ENCODE measurements at places on chromosomes 2 and 18.
A peak's percentile ranks its signal among the peaks of the same experiment; 100 is the strongest.

- peak; percentile 23 for DNase-seq
Measured at GRCh38 chr18:58618822-58619595, 9.9 kb downstream of the ALPK2 start.

- no peak for DNase-seq
Measured at GRCh38 chr2:26191316-26192159, 18.6 kb downstream of the GAREM2 start.

- DNase-seq, result no peak
Measured at GRCh38 chr2:102190430-102191107, 3.7 kb downstream of the IL1RL2 start.

- peak; percentile 81 for DNase-seq
Measured at GRCh38 chr2:173963323-173963816, 1.8 kb downstream of the SP3 start.

- DNase-seq, result no peak
Measured at GRCh38 chr2:214066862-214067261, 344.0 kb upstream of the VWC2L start.

DNA sequence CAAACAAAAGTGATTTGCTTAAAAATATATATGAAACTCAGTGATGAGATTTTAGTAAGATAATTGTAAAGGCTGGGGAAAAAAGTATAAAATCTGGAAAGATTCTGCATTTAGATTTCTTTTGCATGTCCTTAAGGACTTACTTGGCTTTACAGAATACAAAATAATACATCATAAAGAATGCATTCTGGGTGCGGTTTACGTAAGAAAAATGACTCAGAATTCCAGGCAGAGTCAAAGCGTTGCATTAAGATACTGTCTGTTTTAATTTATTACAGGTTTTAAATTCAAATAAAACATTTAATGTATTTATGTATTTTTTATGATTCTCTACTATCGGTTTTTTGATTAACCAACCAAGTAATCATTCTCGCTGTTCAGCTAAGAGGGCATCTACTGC lies 178.0 kb downstream of the SH3BP4 start:
- no peak for DNase-seq

DNA sequence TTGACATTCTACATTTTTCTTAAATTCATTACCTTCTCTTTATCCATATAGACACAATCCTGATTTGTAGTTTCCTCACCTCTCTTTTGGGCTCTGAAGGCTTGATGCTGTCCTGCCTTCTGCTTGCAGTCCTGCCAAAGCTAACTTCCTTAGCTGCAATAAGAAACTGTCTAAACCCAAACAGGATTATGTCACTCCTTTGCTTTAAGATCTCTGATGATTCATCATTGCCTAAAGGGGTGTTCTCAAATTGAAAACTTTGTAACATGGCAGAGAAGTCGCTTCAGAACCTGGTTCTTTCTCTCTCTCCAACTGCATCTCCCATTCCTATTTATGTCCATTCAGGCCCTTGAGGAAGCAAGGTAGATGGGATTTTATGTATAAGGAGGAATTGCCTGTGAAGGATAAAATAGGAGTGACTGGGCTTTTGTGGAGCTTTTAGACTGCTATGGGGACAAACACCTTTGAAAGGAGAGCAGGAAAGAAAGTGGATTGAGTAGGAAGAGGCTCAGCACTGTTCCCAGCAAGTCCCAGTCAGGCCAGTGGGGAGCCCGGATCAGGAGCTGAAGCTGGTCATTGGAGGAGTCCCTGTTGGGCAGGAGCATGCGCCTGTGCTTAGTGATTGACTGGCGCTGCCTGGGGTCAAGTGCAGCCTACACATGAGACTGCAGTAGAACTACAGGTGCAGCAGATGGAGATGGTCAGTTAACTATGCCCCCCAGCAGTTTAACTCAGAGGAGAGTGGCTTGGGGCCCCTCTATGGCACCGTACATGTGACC lies 390.6 kb downstream of the CTNNA2 start:
- no peak for DNase-seq

- no peak for DNase-seq
Measured at GRCh38 chr2:238857959-238858358, 10.1 kb downstream of the TWIST2 start.

GRCh38 chr18:49177071-49177470 lies 226.3 kb upstream of the SMAD7 start:
- no peak for DNase-seq

- peak; percentile 41 for DNase-seq
Measured at GRCh38 chr2:171316220-171316619, 117.6 kb downstream of the METTL8 start.

DNA sequence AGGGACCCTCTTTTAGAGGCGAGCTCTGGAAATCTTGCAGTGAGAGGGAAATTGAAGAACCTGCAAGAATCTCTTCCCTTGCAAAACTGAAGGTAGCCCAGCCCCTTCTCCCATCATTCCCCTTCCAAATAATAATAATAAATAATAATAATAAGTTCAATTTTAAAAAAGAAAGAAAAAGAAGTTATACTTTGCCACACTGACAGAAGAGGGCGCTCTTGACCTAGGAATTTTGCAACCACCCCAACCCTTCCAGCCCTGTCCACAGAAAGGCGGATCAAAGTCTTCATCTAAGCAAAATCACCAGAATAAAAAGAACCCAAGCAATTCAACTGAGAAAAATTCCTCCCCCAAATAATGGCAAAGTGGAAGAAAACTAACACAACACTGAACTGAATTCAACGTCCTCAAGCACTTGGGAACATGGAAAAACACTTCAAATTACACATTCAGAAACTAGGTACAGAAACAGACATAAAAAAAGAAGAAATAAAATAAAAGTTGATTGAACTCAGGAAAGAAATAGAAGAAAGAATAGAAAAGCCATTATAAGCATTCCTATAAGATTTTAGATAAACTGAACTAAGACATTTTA lies 98.9 kb upstream of the GLS start:
- peak; percentile 48 for DNase-seq

DNA sequence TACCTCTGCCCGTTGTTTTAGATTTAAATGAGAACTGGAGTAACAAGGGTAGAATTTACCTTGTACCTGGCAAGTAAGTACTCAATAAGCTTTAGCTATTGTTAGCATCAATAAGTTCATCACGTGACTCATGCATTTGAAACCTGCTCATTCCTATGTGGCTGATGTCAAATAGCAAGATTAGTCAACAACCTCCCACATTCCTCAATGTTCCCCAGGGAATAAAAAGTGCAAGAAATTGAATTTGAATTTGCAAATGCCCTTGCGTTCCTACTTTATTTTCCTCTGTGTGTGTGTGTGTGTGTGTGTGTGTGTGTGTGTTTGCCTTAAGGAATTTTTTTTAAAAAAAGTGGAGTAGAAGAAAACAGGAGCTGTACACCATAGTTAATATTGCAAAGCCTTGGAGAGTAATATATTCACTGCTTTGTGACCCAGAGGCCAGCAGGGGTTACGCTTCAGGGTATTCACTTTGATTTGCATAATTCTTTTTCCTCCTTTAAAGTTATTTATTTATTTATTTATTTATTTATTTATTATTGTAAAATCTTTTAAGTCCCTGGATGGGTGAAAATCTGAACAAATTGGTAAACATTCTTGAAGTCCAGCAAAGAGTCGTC lies 43.9 kb upstream of the DNAH7 start:
- no peak for DNase-seq

GRCh38 chr18:12637393-12637792 lies 20.5 kb downstream of the SPIRE1 start:
- no peak for DNase-seq

DNA sequence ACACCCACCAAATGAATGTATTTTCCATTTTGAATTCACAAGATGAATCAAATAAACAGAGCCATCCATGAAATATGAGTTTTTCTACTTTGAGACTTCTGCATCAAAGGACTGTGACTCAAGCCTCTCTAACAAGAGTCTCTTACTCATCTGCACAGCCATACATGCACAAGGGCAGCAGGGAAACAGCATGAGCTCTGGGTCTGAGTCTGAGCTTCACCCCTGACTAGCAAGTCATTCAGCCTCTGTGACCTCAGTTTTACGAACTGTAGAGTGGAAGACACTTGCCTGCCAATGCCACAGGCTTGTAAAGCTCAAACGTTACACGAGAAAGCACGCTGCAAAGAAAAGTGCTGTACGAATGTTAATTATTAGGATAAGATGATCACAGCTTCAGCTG lies 42.9 kb downstream of the MREG start:
- DNase-seq, result no peak

DNA sequence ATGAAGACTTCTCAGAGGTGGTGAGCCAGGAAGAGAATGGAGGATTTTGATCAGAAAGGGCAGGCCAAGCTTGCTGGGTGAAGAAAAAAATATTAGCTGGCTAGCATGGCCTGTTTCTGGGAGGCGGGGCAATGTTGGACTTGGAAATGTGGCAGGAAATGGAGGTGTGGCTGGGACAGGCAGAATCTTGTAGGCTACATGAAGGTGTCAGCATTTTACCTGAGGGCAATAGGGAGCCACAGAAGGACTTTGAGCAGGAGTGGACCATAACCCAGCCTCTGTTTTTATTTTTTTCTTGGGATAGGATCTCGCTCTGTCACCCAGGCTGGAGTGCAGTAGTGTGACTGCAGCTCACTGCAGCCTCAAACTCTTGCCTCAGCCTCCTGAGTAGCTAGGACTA lies 31.7 kb downstream of the EMX1 start:
- DNase-seq, result no peak

DNA sequence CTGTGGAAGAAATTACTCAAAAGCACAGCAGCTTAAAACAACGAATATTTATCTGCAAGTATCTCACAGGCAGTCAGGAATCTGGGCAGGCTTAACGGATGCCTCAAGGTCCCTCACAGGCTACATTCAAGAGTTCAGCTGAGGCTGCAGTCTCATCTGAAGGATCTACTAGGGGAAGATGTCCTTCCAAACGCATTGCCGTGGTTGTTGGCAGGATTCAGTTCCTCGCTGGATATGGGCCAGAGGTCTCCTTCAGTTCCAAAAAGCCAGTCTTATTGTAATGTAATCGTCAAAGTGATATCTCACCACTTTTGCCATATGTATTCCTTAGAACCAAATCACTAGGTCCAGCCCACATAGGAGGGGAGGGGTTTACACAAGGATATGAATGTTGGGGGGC lies 98.2 kb upstream of the EPAS1 start:
- DNase-seq, result no peak

GRCh38 chr18:41320100-41320499 lies 634.9 kb upstream of the PIK3C3 start:
- DNase-seq, result no peak

DNA sequence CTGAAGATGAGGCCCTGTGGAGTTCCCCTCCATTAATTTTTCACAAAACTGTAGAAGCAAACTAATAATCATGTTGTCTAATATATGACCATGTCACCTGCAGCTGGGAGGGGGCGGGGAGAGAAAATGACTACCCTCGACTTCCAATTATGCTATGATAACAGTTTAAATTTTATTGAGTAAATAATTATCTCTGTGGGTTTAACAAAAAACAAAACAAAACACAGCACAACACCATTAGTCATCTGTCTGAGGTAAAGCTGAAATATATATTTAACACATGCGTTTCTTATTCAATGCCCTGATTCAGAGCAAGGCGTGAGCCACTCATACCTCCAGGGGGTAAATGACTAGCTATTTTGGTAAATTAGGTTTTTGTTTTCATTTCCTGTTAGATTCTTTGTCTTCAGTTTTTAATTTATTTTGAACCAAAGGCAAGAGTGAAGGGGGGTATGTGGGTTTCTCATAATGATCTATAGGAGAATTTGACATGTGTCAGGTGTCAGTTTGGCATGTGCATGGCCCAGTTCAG lies 77.4 kb upstream of the ZCCHC2 start:
- DNase-seq, result no peak

DNA sequence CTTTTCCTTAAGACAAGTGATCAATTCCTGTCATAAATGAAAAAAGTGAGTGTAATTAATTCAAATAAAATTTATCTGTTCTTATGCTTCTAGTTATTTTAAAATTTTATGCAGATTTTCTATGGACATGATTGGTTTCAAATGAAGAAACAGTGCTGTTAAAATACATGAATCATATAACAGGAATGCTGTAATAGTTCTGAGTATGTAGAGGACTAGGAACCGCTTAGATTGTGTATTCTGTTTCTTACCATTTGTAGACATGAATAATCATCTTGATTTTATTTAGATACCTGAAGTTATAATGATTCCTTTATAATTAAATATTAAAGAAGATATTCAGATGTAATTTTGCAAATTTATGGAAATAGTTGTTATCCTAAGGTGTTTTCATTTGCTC lies 3.5 kb downstream of the ACTR2 start:
- DNase-seq, result no peak

- DNase-seq, result no peak
Measured at GRCh38 chr18:3814816-3815215, 364.8 kb downstream of the TGIF1 start.

DNA sequence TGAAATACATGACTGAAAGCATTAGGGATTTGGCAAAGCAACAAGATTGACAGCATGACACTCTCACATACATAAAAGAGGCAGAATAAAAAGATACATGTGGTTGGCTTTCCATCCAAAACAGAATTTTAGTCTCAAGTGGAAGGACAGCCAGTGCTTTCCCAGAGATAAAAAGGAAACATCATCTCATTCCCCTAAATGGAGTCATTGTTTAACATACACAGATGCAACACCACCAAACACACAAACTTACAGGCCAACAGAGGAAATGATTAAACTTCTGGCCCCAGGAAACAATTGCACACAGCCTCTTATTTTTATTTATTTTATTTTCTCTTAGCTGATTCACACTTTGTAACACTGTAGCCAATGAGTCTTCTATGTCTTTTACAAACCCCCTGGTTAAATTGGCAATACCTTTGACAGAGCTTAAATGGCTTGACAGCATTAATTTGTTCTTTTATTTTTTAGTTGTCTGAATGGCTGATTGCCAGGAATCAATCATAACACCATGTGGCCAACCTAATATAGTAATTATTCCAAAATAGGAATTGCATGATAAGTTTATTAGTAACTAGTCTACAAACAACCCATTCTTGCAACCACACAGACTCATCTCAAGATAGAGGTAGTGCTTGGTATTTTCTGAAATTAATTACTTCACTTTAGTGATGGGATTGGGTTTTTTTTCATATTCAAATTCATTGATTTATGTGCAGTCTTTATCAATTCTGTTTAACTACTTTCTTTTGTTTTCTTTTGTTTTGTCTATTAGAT lies 190.5 kb downstream of the RND3 start:
- DNase-seq, result peak; percentile 75

- no peak for DNase-seq
Measured at GRCh38 chr2:137221797-137222492, 456.6 kb downstream of the THSD7B start.

DNA sequence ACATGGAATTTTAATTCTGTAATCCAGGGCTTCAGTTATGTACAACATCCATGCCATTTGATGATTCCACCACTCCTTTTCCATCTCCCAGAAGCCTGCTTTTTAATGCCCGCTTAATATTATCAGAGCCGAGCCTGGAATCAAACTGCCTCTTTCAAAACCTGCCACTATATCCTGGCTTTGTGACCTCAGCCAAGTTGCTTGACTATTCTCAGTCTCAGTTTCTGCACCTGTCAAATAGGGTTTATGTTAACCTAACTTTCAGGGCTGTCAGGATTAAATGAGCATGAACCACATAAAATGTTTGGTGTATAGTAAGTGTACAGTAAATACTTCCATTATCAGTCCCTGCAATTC lies 108.7 kb downstream of the XRCC5 start:
- DNase-seq, result no peak

All from muscle of arm (tissue), 14 donors.